Esophagus mucosa (tissue), 1 donor: ENCODE measurements at places on chromosomes 6 and 20.
A peak's percentile ranks its signal among the peaks of the same experiment; 100 is the strongest.

DNA sequence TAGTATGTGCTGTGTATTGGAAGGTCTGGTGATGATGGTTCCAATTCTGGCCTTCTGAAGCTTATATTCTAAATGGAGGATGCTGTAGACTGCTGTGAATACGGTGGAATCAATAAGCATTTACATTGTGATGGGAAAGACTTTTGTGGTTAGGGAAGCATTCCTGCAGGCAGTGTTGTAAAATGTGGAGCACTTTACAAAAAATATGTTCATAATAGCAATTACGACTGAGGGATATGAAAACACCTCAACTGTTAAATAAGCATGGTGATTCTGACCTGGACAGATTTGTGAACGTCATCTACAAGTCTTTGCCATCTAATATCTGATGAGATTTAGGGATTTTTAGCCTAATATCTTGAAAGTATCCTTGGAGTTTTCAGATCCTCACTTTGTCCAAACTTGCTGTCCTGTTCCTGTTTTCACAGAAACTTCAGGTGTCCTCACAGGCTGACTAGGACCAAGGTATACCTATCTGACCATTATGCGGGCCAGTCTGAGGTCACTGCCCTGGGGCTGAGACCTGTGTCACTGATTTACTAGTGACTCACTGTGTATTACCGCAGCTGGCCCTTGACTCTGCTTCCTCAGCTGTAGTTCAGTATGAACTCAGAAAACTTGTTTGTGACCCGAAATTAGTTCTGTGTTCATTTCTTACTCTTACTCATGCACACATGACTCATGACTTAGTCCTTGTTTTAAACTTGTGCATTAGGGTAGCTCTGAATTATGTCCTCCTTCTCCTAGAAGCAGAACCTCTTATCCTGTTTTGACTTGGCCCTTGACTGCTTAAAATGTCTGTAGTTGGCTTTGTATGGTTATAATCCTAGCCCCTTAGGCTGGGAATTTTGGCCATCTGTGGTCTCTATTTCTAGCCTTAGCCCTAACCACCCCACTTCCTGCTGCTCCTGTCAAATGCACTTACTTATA is 343.0 kb downstream of the CDKAL1 start:
- ATAC-seq = peak; percentile 99

- peak; percentile 24 for ATAC-seq
Observed at GRCh38 chr6:39422238-39422637, 99.7 kb upstream of the KCNK16 start.

DNA sequence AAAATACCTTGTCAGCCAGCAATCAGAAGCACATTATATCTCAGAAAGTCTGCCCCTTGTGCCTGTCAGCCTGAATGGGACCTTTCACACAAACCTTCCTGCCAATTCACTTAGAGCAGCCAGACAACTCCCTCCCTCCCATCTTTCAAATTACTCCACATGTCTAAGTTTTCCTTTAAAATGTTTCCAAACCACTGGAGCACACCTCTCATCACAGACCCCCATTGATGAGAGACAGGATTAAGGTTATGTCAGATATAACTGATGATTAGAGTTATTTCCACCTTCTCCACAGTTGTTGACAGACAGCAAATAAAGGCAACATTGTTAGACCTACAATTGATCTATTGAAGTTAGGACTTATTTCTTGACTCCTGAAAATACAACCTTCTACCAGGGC is 408.4 kb downstream of the PLCB1 start:
- no peak for ATAC-seq

DNA sequence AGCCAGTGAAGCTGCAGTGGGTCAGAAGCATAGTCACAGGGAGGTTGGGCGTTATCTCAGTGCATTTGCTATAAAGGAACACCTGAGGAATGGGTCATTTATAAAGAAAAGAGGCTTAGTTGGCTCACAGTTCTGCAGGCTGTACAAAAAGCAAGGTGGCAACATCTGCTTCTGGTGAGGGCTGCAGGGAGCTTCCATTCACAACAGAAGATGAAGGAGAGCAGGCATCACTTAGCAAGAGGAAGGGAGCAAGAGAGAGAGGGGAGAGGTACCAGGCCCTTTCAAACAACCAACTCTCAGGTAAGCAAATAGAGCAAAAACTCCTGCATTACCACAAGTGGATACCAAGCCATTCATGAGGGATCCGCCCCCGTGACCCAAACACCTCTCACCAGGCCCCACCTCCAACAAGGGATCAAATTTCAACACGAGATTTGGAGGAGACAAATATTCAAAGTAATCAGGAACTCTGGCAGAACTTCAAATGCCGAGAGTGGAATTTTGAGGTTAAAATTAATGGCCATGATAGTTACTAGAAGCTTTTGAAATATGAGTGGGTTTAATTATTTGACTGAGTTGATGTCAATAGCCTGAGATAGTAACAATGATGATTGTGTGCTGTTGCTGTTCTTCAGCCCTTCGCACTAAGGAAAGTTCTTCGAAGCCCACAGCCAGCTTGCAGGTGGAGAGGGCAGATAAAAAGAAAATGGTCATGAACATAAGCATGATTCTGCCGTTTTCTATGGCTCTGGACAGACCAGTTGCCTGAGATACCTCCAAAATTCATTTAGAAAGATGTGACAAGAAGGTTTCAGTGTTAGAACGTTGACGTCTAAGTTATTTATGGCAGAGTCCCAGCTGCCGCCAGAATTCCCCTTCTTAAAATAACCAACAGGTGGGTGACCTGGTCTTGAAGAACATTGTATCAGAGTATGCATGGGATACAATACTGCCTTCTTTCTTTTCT is 55.3 kb upstream of the ADTRP start:
- no peak for ATAC-seq

- peak; percentile 63 for ATAC-seq
Observed at GRCh38 chr20:7196481-7196880, 429.0 kb downstream of the BMP2 start.

DNA sequence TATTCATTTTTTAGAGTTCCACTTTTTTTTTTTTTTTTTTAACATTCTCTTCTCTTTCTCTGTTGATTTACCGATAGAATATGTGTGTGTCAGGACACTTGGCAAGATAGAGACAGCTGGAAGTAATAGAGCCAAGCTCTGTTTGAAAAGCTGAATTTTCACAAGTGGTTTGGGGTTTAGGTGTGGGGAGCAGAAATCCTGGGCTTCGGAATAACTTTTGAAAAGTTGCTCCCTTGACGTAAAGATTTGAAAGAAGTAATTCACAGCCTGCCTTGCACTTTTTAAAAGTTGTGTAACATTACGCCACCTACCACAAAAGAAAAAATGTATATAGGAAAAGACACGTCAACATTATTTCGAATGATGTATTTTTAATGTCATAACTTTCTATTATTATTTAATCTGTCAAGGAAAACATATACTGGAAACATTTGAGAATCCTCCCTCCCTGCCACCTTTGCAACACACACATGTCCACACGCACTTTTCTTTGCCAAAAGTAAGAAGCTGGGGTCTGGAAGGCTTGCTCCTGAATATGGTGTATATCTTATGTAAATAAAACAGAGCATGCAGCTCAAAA is 917.9 kb downstream of the KIF16B start:
- no peak for ATAC-seq

- ATAC-seq = no peak
Observed at GRCh38 chr6:89360415-89360999, 8.0 kb upstream of the UBE2J1 start.

GRCh38 chr6:33768644-33769120 is 20.2 kb downstream of the LEMD2 start:
- peak; percentile 62 for ATAC-seq

DNA sequence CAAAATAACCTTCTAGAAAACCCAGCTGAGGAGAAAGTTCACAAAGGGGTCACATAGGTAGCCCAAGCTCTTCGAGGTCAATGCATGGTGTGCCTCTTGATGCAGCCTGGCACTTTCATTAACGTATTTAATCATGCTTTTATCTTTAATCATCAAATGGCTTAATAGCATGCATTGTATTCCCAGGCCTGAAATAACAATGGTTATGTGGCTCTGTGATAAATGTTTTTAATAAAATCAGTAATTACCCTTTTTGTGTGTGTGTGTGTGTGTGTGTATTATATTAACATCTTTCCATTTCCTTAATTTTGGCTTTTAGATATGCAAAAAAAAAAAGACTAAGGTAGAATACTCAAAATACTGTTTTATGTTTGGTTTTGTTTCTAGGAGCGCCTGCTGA is 681.8 kb downstream of the PTPRT start:
- ATAC-seq = no peak

- ATAC-seq = no peak
Observed at GRCh38 chr6:139324301-139324555, 32.4 kb upstream of the TXLNB start.

- no peak for ATAC-seq
Observed at GRCh38 chr6:154632119-154632518, 101.1 kb upstream of the SCAF8 start.

DNA sequence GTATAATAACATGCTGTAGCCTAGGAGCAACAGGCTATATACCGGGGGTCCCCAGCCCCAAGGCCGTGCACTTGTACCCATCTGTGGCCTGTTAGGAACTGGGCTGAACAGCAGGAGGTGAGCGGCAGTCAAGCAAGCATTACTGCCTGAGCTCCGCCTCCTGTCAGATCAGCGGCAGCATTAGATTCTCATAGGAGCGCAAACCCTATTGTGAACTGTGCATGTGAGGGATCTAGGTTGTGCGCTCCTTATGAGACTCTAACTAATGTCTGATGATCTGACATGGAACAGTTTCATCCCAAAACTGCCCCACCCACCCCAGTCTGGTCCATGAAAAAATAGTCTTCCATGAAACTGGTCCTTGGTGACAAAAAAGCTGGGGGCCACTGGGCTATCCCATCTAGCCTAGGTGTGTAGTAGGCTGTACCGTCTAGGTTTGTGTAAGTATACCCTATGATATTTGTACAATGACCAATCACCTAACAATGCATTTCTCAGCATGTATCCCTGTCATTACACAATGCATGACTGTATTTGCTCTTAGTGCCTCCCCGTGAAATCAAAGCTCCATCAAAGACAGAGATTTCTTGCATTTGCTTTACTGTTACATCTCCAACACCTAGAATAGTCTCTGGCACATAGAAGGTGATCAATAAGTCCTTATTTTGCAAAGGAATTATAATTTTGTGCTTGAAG is 30.8 kb downstream of the NHSL1 start:
- ATAC-seq = peak; percentile 63

GRCh38 chr6:87641065-87641692 is 51.2 kb downstream of the ORC3 start:
- no peak for ATAC-seq

GRCh38 chr20:16095226-16095625 is 478.0 kb downstream of the KIF16B start:
- no peak for ATAC-seq

GRCh38 chr6:17271628-17272027 is 9.5 kb upstream of the RBM24 start:
- no peak for ATAC-seq

GRCh38 chr6:122947355-122947754 is 48.7 kb upstream of the CLVS2 start:
- no peak for ATAC-seq

- no peak for ATAC-seq
Observed at GRCh38 chr6:1044040-1044836, 267.7 kb upstream of the FOXQ1 start.

- peak; percentile 97 for ATAC-seq
Observed at GRCh38 chr6:142013287-142013686, 119.4 kb upstream of the GJE1 start.

GRCh38 chr6:2804516-2804915 is 37.1 kb downstream of the SERPINB1 start:
- no peak for ATAC-seq

DNA sequence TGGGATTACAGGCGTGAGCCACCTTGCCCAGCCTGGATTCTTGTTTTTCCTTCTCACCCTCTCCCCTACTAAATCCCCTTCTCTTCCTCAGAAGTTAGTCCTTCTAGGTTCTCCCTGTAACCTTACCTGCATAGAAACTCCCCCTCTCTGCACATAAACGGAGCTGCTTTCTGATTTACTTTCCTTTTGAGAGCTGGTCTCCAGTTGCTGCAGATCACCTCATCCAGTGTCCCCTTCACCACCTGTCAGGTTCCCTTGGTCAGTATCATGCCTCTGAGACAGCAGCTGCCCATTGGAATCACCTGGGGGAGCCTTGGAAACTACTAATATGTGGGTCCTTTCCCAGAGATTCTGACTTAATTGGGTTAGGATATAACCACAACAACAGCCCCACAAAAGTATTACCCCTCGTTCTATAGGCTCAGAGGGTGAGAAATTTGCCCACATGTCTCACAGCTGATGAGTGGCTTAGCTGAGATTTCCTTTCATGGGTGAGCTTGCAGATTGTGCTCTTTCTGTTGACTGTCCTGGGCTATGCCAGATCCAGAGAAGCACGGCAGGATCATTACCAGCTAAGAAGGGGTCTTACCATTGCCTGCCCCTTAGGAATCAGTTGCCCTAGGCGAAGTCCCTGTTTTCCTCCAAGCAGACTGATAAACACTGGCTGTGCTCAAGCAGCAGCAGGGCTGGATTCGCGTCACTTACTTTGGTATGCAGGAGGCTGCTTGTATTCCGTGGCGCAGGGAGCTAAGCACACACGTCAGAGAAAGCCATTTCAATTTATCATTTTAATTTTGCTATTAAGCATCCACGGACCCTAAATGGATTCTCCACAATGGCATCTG is 51.3 kb downstream of the AKAP12 start:
- no peak for ATAC-seq

DNA sequence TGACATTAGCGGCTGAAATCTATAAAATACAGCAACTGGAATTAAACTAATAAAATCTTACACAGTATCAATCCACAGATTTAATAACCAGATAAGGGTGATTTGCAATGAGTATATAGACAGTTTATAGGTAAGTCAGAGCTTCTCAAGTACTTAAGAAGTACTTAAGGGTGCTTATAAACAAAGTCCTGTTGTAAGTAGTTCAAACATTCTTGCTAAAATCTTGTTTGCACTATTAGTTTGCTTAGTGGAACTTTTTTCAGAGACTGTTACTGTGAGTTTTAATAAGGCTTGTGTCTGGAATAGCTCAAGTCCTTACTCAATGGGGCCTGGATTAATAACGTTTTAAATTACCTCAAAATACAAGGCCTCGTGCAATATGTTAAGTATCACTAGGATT is 240.5 kb downstream of the GMDS start:
- ATAC-seq = no peak

GRCh38 chr6:116022841-116023445 is 37.7 kb downstream of the FRK start:
- ATAC-seq = no peak

DNA sequence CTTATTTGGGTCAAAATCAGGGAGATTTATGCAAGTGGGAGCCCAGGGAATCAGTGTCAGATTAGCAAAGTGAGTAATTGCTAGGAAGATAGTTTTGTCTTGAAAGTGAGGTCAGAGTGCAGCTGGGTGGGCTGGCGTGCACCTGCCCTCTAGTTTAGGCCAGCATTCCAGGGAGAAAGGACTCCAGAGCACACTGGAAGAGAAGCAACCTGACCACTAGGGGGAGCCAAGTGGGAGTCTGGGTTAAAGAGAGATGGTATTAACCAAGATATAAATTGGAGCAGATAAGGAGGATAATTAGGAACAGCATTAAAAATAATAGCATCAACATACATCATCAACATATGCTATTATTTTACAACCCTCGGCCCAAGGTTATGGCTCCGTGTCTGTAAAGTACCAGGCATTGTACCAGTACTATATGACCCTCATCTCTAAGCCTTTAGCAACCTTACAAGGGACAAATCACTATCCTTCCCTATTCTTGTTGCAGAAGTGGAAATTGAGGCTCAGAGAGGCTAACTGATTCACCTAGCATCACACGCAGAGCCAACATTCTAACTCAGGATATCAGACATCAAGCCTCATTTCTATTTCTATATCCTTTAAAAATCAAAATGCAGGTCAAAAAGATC is 57.8 kb downstream of the SLC2A10 start:
- ATAC-seq = peak; percentile 54

GRCh38 chr6:36297051-36297450 is 27.2 kb downstream of the PNPLA1 start:
- ATAC-seq = no peak

- ATAC-seq = no peak
Observed at GRCh38 chr20:47777220-47777619, 8.1 kb downstream of the SULF2 start.
